Endothelial cell (in vitro differentiated cells): ENCODE measurements at places on chromosomes 11 and 22.

- DNase-seq, result no peak
These were observed 1.5 kb downstream of the SERPINH1 start for GRCh38 chr11:75563501-75563977.

GRCh38 chr11:35045236-35045820, 93.6 kb upstream of the CD44 start:
- no peak for DNase-seq

DNA sequence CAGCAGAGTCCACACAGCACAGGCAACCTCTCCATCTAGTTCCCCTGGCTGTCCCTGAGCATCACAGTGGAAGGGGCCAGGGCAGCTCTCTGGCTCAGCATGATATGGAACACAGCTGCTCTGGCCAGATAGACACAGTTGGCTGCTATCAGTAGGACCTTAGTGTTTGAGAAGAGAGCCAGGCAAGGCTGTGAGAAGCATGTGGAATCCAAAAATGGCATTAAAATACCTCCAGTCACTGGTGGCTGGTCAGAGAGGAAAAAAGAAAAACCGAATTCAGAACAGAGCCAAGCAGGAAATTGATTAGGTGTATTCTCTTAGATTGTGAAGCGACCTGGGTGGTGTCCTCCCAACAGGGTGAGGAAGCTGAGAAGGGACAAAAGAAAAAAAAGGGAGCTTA, 27.9 kb downstream of the SERPINH1 start:
- no peak for DNase-seq

- DNase-seq, result no peak
These were observed 8.3 kb upstream of the SORL1-AS1 start for GRCh38 chr11:121460941-121461514.

DNA sequence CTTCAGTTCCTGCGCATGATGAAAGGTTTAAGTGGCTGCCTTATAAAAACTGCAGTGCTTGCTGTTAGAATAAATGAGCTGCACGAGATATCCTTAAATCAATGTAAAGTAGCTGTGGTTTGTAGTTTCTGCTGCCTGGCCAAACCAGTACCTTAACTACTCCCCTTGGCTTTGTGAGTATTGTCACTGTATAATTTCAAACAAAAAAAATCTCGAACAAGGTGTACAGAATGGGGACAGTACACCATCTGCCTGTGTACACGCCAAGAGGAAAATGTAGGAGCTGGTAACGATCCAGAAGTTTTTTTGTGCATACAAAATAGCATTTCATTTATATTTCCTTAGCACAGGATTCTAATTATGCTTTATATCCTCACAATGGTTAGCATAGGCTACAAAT, 20.6 kb upstream of the NDUFC2 start:
- no peak for DNase-seq

DNA sequence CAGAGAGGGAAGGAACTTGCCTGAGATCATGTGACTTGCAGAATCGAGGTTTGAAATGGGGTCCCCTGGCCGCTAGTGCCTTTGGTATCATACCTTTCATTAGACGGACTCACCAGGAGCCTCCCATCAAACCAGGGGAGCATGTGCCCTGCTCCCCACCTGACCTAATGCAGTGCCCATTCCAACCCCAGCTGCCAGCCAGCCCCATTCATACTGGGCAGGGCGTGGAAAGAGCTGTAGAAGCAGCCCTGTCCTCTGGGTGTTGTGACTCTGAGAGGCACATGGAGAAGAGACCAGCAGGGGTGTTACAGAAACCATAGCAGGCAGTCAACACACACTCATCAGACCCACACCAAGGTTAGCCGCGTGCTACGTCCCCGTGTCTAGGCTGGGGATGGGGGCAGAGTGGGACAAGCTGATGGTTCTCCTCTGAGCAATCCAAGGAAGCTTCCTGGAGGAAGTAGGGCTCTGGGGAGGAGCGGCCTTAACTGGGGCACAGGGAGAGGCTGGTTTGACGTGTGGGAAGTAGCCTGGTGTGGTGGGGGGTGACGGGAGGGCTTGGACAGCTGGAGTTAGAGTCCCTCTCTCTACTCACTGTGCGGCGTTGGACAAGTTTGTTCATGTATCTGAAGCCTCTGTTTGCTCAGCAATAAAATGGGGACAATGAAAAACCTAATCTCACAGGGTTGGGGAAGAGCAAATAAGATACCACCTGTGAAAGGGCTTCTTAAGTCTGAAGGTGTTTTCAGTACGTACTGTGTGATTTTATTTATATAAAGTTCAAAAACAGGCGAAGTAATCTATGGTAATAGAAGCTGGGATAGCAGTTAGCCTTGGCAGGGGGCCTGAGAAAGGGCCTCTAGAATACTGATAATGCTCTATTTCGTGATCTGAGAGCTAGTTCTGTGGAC, 14.0 kb downstream of the GRIK4 start:
- no peak for DNase-seq

GRCh38 chr22:23557467-23557866, 22.6 kb downstream of the IGLL1 start:
- no peak for DNase-seq

- peak; percentile 7 for DNase-seq
These were observed 46.2 kb upstream of the CSTF3 start for GRCh38 chr11:33207408-33207985.

DNA sequence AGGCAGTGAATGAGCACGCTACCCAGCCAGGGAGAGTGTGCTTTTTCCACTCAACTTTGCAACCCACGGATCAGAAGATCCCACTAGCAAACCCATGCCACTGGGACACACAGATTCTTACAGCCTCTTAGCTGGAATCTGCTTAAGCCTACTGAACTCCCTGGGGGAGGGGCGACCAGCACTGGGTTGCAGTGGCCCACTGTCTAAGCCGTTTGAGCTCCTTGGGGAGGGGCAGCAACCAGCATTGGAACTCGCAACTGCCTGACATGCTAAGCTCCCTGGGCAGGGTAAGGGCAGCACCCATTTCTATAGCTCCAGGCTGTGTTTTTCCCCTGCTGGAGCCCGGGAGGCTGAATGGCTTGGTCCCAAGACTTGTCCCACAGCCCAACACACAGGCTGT, 99.6 kb downstream of the FAM168A start:
- DNase-seq, result no peak

GRCh38 chr11:117022526-117022925, 75.7 kb downstream of the SIK3 start:
- no peak for DNase-seq

DNA sequence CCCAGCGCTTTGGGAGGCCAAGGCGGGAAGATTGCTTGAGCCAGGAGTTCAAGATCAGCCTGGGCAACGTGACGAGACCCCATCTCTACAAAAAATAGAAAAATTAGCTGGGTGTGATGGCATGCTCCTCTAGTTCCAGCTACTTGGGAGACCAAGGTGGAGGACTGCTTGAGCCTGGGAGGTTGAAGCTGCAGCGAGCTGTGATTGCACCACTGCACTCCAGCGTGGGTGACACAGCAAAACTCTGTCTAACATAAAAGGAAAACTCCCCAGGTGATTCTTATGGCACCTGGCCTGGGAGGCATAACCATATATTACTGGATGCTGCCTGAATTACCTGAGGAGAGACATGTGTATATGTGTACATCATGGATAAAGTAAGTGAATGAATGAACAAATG, 29.1 kb downstream of the KIAA1671 start:
- no peak for DNase-seq

DNA sequence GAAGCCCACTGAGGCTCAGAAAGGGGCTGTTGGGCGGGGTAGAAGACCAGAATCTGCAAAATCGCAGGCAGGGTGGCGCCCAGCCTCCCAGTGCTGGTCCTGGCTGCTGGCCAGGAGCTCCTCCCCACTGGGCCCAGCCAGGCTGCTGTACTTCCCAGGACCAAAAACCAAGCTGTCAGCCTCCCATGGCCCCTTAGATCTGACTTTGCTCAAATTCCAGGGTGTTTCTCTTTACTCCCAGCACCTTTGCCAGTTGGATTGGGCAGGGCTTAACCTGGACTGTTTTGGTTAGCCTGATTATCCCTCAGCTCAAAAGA, 44.2 kb upstream of the WEE1 start:
- DNase-seq, result no peak

DNA sequence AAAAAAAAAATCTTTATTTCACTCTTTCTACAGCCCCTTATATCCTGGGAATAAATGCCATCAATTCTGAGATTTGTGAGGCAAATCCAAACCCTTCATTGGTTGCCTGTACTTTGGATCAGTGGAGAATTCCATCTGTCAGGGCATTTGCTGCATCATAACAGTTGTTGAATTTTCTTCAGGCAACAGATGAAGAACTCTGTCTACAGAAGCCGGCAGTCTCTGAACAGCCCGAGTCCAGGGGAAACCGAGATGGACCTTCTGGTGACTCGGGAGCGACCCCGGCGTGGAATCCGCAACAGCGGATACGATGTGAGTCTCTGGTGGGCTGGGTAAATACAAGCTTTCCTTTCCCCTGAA, 82.3 kb downstream of the C11orf91 start:
- no peak for DNase-seq

- DNase-seq, result no peak
These were observed 1.8 kb downstream of the C11orf54 start for GRCh38 chr11:93743291-93743690.

DNA sequence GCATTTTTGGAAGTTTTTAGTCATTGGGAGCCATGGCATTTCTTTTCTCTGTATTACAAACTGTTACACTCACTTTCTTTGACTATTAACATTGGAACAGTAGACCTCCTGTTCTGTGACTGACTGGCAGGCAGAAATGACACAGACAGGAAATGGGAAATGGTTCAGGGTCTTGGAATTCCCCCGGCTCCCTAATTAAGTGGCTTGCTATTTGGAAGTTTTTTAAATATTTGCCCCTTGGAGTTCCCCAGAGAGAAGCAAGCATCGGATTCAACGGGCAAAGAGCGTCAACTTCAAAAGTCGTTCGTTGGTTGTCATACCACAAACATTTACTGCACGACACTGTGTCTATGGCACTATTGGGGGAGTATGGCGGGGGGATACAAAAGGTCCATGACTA, 1.1 kb upstream of the BIRC2 start:
- DNase-seq, result peak; percentile 26

DNA sequence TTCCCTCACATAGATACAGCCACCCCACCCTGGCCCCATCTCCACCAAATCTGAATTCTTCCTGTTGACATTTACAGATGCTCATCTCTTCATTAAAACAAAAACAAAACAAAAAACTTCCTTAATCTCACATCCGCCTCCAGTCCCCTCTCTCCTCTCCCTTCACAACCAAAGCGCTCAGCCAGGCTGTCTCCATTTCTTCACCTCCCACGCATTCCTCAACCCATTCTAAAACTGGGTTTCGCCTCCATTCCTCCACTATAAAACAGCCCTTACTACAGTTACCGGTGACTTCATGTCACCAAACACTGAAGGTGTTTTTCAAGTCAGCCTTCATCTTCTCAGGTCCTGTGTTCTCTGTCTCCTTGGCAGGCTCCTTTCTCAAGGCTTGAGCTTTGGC, 9.6 kb downstream of the BACE1-AS start:
- no peak for DNase-seq

DNA sequence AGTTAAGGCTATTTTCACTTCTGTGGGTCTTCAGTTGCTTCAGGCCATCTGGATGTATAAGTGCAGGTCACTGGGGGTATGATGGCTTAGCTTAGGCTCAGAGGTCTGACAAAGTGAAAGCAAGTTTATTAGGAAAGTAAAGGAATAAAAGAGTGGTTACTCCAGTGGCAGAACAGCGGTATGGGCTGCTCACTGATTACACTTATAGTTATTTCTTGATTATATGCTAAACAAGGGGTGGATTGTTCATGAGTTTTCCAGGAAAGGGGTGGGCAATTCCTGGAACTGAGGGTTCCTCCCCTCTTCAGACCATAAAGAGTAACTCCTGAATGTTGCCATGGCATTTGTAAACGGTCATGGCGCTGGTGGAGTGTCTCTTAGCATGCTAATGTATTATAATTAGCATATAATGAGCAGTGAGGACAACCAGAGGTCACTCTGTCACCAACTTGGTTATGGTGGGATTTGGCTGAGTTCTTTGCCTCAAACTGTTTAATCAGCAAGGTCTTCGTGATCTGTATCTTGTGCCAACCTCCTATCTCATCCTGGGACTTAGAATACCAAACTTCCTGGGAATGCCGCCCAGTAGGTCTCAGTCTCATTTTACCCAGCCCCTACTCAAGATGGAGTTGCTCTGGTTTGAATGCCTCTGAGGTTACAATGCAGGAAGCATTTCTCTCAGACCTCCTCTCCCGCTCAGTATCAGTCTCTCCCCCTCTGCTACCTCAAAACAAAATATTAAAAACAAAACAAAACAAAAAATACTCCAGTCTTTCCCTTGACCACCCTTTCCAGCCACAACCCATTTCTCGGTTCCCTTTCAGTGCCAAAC, 106.6 kb upstream of the SLC22A12 start:
- DNase-seq, result no peak

- DNase-seq, result no peak
These were observed 4.5 kb downstream of the MAJIN start for GRCh38 chr11:64967375-64967774.

GRCh38 chr22:40107851-40108378, 69.8 kb upstream of the TNRC6B start:
- DNase-seq, result no peak

GRCh38 chr11:61962213-61963015, 5.0 kb downstream of the FTH1 start:
- no peak for DNase-seq
